Activated CD8-positive, alpha-beta T cell treated with anti-CD3 and anti-CD28 coated beads for 36 hours (primary cell): ENCODE measurements at places on chromosomes 1 and 21.

DNA sequence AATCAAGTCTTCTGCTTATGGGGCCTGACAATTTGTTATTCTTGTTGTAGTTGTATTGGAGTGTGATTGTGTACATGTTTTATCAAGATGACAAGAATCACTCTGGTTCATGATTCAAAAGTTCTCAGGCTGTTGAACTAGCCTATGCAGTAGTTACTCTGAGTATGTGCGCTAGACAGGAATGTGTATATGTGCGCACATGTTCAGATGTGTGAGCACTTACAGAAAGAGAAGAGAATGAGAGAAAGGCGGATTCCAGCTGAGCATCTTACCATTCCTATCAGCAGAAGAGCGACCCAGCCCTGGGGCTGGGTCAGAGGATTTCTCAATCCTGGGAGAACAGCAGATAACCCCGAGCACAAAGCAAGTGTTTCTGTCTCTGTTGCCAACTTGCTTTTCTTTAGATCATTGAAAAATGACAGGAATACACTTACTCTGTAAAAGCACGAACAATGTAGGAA, 110.8 kb upstream of the HOOK1 start:
- H3K36me3 ChIP-seq, result no peaks in the 10 kb centered on the region
- DNase-seq, result no peak
- no peak overlapping the region for H3K4me3 ChIP-seq
- H3K27ac ChIP-seq, result no peak overlapping the region
- peaks cover 3% of the 10 kb centered on the region for H3K4me1 ChIP-seq

- no peak for DNase-seq
- H3K4me3 ChIP-seq, result no peak overlapping the region
- H3K27ac ChIP-seq, result no peak overlapping the region
- no peaks in the 10 kb centered on the region for H3K4me1 ChIP-seq
Measured at GRCh38 chr21:45035477-45035848, 38.9 kb upstream of the ADARB1 start.

- H3K27ac ChIP-seq, result no peak overlapping the region
- no peak for DNase-seq
- H3K4me1 ChIP-seq, result no peaks in the 10 kb centered on the region
- no peaks in the 10 kb centered on the region for H3K36me3 ChIP-seq
- no peaks in the 10 kb centered on the region for H3K27me3 ChIP-seq
Measured at GRCh38 chr1:219517031-219517430, 95.9 kb downstream of the ZC3H11B start.

DNA sequence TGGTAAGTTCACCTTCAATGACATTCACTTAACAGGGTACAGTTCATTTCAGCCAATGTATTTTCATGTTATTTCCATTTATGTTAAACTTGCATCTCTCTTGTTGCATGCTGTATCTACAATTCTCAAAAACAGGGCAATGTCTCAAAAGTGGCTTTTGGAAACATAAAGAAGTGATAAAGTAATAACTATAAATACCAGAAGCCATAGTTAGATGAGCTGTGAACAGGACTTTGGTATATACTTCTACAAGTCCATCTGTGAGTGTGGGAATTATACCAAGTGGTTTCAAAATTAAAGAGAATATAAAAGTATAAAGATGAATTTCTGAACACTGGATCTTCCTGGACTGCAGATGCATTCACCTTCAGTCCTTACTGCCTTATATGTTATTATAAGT, 585.4 kb upstream of the PBX1 start:
- no peak for DNase-seq
- no peaks in the 10 kb centered on the region for H3K4me1 ChIP-seq
- no peaks in the 10 kb centered on the region for H3K36me3 ChIP-seq
- no peak overlapping the region for H3K4me3 ChIP-seq
- H3K27me3 ChIP-seq, result no peaks in the 10 kb centered on the region

- H3K36me3 ChIP-seq, result no peaks in the 10 kb centered on the region
- DNase-seq, result no peak
- peaks cover 2% of the 10 kb centered on the region for H3K27me3 ChIP-seq
- no peak overlapping the region for H3K4me3 ChIP-seq
Measured at GRCh38 chr1:203589171-203589570, 37.5 kb upstream of the ATP2B4 start.

DNA sequence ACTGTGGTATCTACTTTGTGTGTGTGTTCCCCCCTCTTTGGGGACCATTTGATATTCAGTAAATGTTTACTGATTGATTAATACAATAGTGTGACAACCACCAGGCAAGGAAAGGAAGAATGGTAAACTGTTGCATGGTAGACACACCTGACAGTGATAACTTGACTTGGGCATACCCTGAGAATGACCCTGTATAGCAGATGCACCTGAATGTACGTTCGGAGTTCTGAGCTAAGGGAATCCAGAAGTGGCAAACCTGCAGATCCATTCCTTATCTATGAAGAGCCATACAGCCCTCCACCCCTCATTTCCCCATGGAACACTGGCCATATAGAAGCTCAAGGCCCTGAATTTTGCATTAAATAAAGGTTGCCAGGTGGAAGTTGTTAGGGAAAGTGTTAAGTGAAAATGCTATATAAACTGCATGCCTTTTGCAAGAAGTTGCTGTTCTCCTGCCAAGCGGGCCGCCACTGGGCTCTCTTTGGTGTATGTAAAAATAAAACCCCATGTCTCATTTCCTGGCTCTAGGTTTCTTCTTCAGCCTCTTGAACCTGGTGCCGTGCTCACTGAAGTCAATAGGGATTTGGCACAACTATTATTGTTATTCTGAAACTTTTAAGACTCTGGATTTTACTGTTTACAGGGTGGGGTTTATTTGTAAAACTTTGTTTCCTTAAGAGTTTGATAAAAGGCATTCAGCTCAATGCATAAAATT, 32.6 kb upstream of the DENND1B start:
- H3K4me1 ChIP-seq, result peaks cover 8% of the 10 kb centered on the region
- no peak overlapping the region for H3K4me3 ChIP-seq
- H3K36me3 ChIP-seq, result no peaks in the 10 kb centered on the region
- no peak for DNase-seq

DNA sequence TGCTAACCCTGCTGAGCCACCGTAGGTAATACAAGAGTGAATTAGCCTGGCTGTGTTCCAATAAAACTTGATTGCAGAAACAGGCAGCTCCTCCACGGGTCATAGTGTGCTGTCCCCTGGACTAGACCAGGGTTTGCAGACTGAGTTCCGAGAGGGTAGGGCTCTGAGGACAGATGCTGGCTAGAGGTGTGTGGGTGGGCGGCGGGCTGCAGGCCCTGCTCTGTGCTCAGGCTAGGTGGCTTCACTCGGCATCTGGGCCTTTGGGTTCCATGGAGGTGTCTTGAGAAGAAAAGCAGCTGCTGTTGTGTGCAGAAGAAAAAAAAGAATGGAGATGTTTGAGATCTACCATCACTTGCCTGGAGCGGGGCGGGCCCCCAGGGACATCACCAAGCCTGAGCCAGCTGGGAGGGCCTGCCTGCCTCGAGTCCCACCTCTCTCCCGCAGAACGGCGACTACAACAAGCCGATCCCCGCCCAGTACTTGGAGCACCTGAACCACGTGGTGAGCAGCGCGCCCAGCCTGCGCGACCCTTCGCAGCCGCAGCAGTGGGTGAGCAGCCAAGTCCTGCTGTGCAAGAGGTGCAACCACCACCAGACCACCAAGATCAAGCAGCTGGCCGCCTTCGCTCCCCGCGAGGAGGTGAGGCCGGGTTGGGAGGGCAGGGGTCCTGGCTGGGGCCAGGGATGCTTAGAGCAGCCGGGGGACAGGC, 7.9 kb downstream of the TMEM201 start:
- DNase-seq, result no peak
- H3K36me3 ChIP-seq, result peaks cover 8% of the 10 kb centered on the region
- H3K4me3 ChIP-seq, result no peak overlapping the region
- no peaks in the 10 kb centered on the region for H3K27me3 ChIP-seq
- no peak overlapping the region for H3K27ac ChIP-seq

DNA sequence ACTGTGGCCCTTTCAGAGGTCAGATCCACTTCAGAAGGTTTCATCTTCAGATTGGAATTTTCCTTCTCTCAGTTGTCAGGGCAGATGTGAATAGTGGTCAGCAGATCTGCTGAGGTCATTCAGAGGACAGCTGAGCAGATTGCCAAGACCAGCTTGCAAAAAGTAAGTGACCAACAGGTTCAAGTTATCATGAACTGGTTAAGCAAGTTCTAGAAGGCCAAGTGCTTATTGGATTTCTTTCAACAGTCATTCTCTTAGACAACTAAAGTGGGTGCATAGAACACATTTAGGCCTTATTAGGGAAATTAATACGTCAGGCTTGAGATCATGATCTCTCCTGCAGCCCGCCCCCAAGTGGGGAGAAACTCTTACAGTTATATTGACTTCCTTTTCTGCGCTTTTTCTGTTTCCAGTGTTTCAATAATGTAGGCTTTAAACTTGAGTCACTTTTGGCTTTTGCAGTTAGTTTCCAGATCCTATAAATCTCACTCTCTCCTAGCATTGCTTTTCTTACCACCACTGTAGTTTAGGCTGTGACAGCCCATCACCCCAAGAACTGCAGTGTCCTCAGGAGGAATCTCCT, 96.4 kb downstream of the C1orf21 start:
- no peak overlapping the region for H3K4me3 ChIP-seq
- DNase-seq, result no peak
- H3K27ac ChIP-seq, result no peak overlapping the region
- H3K36me3 ChIP-seq, result no peaks in the 10 kb centered on the region
- H3K4me1 ChIP-seq, result no peaks in the 10 kb centered on the region
- no peaks in the 10 kb centered on the region for H3K27me3 ChIP-seq

- no peak for DNase-seq
- H3K4me1 ChIP-seq, result peaks cover 10% of the 10 kb centered on the region
- H3K36me3 ChIP-seq, result peaks cover 15% of the 10 kb centered on the region
- H3K27ac ChIP-seq, result no peak overlapping the region
- no peaks in the 10 kb centered on the region for H3K27me3 ChIP-seq
Measured at GRCh38 chr1:15424146-15424667, 14.0 kb upstream of the CTRC start.

GRCh38 chr1:43936431-43937151, 3.0 kb downstream of the ARTN start:
- H3K36me3 ChIP-seq, result peaks cover 1% of the 10 kb centered on the region
- H3K4me1 ChIP-seq, result peaks cover 18% of the 10 kb centered on the region
- peaks cover 25% of the 10 kb centered on the region for H3K27me3 ChIP-seq
- no peak overlapping the region for H3K27ac ChIP-seq
- peak overlapping the region; percentile 55 for H3K4me3 ChIP-seq
- DNase-seq, result peak; percentile 27

DNA sequence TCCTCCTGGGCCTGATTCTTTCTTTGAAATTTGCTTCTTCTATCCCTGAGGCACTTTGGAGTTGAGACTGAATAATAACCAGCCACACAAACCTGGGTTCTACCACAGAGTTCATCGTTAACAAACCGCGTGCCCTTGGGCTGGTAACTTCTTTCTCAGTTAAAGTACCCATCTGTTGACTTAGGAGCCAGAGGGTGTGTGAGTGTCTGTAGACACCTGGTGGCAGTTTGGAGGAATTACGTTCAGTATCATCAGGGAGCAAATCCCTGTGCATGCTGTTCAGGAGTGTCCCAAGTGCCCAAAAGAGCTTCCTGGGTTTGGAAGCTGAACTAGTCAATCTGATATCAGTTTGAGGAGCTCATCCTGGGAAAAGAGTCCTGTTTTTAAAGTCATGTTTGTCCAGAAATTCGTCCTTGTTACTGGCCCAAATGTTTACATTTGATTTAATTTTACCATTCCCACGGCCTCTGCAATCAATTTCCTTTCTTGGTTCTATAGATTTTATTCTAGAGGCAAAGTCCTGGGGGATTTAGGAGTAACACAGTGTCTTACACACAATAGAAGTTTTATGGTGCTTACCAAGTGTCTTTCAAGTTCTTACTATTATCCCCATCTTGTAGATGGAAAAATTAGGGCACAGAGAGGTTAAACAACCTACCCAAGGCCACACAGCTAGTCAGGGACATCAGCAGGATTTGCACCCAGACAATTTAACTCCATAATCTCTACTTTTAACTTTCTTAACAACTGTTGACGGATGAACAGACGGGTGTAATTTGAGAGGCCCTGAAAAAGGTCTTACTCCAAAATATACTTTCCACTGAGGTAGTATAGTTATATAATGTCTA, 26.7 kb upstream of the RPTN start:
- H3K36me3 ChIP-seq, result no peaks in the 10 kb centered on the region
- H3K4me1 ChIP-seq, result peaks cover 6% of the 10 kb centered on the region
- DNase-seq, result peak; percentile 43
- H3K4me3 ChIP-seq, result no peak overlapping the region
- no peak overlapping the region for H3K27ac ChIP-seq

DNA sequence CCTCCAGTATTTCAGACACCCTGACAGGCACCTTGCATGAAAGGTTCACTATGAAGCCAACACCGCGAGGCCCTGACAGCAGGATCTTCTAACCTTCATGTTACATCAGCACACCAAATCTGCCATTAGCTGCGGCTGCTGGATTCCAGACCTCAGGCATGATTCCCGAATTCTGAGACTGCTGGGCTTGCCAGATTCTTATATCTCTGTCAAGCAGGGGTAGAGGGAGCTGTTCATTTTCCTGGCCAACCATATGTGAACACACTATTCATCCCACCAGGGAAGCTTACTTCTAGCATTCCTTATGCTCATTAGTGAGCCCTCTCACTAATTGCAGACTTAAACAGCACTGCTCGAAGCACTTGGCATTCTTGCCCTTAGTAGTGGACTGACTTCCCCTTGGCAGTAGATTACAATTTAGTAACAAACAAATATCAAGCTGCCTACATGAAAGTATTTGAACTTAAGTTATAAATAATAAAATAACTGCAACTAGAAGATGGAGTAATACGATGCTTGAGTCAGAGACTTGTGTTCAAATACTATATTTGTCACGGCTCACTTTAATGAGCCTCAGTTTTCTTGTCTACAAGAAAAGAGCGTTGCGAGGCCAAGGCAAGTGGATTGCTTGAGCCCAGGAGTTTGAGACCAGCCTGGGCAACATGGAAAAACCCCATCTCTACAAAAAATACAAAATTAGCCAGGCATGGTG, 43.3 kb downstream of the NID1 start:
- no peak overlapping the region for H3K27ac ChIP-seq
- no peak for DNase-seq
- H3K27me3 ChIP-seq, result no peaks in the 10 kb centered on the region
- no peaks in the 10 kb centered on the region for H3K36me3 ChIP-seq

GRCh38 chr1:178025613-178026356, 55.9 kb upstream of the SEC16B start:
- H3K4me1 ChIP-seq, result no peaks in the 10 kb centered on the region
- no peaks in the 10 kb centered on the region for H3K27me3 ChIP-seq
- H3K27ac ChIP-seq, result no peak overlapping the region
- no peaks in the 10 kb centered on the region for H3K36me3 ChIP-seq

GRCh38 chr1:21278860-21279845, 11.1 kb downstream of the ECE1 start:
- no peak overlapping the region for H3K4me3 ChIP-seq
- no peaks in the 10 kb centered on the region for H3K27me3 ChIP-seq
- peaks cover 61% of the 10 kb centered on the region for H3K4me1 ChIP-seq
- peak overlapping the region; percentile 88 for H3K27ac ChIP-seq
- peak; percentile 37 for DNase-seq

DNA sequence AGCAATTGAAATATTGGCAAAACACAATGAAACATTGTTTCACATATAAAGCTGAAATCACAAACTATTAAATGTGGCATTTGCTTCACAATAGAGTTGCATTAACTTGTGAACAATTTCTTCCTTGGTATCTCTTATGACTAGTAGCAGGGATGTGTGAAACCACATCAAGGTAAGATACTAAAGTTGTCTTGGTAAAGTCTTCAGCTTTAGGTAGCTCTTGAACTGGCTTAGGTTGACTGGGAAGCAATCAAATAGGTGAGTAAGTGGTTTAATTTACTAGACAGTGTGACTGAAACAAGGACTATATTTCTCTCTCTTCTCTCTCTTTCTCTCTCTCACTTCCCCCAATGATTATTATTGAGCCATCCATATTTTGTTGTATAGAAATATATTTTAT, 141.5 kb upstream of the KCNK2 start:
- no peak for DNase-seq
- no peak overlapping the region for H3K4me3 ChIP-seq
- no peak overlapping the region for H3K27ac ChIP-seq
- H3K36me3 ChIP-seq, result no peaks in the 10 kb centered on the region
